Suprapubic skin (tissue), 4 donors: ENCODE measurements at places on chromosomes 4 and X. TPM values are rescaled to one million over a fixed set of nuclear protein-coding genes. Genes with fewer than 3 reads are reported as not detected.

The SLITRK4 gene
- total RNA-seq = 0.95 TPM

The TEX13D gene
- total RNA-seq = not detected

The HDAC6 gene
- 67.3 TPM for total RNA-seq

The ERVMER34-1 gene
- 1.8 TPM for total RNA-seq

The HSPA4L gene
- total RNA-seq = 19.5 TPM

The GATA1 gene
- not detected for total RNA-seq

The NPY2R gene
- total RNA-seq = 0.65 TPM

The CPZ gene
- 0.32 TPM for total RNA-seq

The MAGEA2 gene
- not detected for total RNA-seq

The STOX2 gene
- total RNA-seq = 14.6 TPM

The PABPC4L gene
- total RNA-seq = 0.26 TPM

The PRDM8 gene
- total RNA-seq = 0.49 TPM

The PAGE1 gene
- not detected for total RNA-seq

The TNIP3 gene
- not detected for total RNA-seq

The BGN gene
- total RNA-seq = 40.7 TPM

The GABRA4 gene
- 0.40 TPM for total RNA-seq

The HTT gene
- total RNA-seq = 192 TPM

The AKAP4 gene
- not detected for total RNA-seq

The HTR2C gene
- total RNA-seq = not detected

The MAP9 gene
- total RNA-seq = 1.5 TPM

The NHSL2 gene
- total RNA-seq = 3.9 TPM

The F9 gene
- total RNA-seq = not detected

The TECRL gene
- not detected for total RNA-seq

The CHST7 gene
- 7.1 TPM for total RNA-seq

The ETDB gene
- not detected for total RNA-seq

The BMP3 gene
- total RNA-seq = 0.83 TPM

The KLHL15 gene
- 8.4 TPM for total RNA-seq

The SSX4B gene
- not detected for total RNA-seq
